NCI-H1417 treated with DMSO at 0.1 percent for 48 hours (cell line): ENCODE measurements at places on chromosomes 4 and X.

DNA sequence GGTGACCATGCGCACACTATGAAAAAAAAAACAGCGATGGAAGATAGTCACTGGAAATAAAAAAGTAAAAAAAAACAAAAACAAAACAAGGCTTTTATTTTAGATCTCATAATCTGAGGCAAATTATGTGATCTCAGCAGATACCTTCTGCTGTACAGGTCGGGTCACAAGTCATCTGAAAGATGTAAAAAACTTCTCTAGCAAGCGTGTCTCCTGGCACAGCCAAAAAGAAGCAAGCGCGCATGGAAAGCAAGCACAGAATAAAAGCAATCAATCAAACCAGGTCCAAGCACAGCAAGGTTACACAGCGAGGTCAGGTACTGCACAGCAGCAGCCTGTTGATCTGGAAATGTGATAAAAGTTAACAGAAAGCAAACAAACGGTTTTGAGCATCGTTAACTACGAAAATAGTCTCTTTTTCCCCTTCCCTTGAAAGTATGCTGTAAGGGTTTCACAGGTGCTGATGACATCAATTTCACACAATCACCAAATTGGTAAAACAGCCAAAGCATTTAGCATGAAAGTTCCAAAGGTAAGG lies 79.3 kb upstream of the MTNR1A start:
- no peak for DNase-seq

GRCh38 chr4:170420255-170420693 lies 330.5 kb upstream of the AADAT start:
- no peak for DNase-seq

DNA sequence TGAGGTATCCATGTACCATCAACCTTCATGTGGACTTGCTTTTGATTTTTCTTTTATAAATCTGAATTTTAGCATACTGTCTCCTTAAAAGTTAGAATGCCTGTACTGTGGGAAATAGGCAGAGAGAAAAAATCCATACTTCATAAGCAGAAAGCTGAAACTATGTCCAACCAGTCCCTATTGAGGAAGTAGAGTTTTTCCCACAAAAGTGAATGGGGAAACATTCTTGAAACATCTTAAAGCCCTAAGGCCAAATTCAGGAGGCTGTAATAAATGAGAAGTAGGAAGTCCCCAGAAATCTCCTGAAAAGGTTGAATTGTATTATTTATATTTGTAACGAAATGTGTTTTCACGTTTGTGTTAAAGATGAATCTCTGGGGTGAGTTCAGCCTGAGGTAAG lies 56.3 kb downstream of the ENOX2 start:
- no peak for DNase-seq

DNA sequence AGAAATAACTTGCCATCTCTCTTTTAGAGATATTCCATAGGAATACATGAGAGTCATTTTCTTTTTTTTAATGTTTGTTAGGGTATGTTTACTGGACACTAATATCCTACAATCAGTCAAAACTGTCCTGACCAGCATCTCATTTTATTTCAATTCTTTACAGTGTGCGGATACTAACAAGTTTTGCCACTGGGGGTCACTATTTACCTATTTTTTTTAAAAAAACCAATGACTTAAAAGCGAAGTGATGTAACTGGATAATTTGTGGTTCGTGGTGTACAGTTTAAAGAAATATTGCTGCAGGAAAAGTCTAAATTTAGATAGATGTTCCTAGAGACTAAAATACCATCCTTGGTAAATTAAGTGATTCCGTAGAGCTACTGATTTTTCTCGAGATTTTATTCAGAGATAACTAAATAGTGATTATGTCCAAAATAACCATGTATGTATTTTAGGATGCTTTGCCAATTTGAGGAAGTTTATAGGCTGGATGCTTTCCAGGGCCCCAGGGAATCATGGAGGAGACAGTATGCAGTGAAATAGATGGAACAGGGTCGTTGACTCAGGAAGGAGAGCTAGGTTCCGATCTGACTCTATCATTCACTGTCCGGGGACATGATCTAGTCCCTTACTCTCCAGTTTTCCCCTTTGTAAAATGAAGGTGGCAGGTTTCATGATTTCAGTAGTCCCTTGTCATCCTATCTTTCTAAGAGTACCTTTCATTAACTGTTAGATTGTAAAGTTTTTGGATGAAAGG lies 34.0 kb upstream of the GNPDA2 start:
- peak; percentile 41 for DNase-seq

GRCh38 chr4:51894059-51894645 lies 51.2 kb downstream of the DCUN1D4 start:
- no peak for DNase-seq

DNA sequence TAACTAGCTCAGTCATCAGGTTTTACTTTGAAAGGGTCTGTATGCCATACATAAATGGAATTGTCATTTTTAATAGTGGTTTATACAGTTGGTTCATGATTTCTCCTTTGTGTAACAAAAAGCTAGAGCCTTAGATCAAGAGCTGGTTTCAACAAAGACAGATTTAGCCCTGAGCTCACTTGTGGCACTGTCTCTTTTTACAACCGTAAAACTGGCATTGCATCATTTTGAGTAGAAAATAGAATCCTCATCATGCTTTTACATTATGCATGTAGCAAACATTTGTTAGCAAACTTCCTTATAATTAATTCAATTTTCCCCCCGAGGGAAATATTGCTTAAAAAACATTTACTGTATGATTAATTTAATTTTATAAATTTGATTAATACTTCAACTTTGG lies 1871.5 kb downstream of the ARAP2 start:
- no peak for DNase-seq

GRCh38 chrX:20595928-20596575 lies 329.3 kb upstream of the RPS6KA3 start:
- no peak for DNase-seq

DNA sequence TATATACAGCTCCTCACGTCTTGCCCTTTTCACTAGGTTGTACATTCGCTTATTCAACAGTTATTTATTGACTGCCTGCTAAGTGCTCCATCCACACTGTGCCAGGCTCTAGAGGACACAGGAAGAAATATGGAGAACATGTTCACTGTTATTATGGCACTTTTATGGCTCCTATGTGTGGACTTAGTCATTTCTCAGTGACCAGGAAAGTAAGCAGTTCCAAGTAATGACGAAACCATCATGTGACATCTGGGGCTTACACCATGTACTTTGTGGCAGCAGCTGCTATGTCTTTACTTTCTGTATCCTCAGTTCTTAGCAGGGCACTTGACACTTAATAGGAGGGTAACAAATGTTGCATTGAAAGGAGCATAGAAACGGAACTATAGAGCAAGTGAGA lies 278.0 kb downstream of the ANK2 start:
- no peak for DNase-seq

GRCh38 chrX:40167850-40168479 lies 70.2 kb upstream of the BCOR start:
- no peak for DNase-seq

- no peak for DNase-seq
These were observed 82.7 kb upstream of the DHRSX start for GRCh38 chrX:2583194-2584162.

DNA sequence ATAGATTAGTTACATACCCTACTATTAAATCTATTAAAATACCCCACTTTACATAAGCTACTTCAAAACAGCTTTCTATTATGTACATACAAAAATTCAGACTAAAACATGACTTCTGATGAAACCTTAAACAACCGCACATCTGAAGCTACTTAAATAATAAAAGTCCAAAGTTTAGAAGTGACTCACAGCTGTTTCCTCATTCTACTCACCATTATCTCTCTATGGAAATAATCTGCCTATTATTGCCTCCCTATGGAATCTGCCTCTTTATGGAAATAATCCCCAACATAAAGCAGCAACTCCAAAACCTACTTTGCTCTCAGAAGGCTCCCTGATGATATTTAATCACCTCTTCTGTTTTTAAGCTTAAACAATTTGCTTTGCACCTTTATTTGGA lies 15.7 kb upstream of the BANK1 start:
- no peak for DNase-seq

GRCh38 chr4:145406970-145407369 lies 74.7 kb upstream of the SMAD1 start:
- no peak for DNase-seq

- no peak for DNase-seq
These were observed 34.0 kb upstream of the TSPAN5 start for GRCh38 chr4:98692411-98692810.

DNA sequence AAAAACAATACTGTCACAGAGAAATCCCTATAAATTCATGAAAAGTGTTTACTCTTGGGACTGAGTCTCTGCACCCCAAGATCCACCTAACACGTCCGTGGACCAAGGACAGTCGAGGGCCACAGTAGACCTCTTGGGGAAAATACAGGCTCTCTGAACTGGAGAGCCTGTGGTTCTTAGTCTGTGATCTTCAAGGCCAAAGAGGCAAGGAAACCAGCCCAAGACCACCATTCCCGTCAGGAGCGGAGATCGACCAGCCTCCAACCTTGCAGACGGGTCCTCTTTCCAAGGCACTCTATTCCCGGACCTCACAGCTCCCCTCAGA lies 1.6 kb upstream of the APBB2 start:
- no peak for DNase-seq

GRCh38 chr4:158050942-158051341 lies 121.9 kb downstream of the GASK1B start:
- DNase-seq: no peak

DNA sequence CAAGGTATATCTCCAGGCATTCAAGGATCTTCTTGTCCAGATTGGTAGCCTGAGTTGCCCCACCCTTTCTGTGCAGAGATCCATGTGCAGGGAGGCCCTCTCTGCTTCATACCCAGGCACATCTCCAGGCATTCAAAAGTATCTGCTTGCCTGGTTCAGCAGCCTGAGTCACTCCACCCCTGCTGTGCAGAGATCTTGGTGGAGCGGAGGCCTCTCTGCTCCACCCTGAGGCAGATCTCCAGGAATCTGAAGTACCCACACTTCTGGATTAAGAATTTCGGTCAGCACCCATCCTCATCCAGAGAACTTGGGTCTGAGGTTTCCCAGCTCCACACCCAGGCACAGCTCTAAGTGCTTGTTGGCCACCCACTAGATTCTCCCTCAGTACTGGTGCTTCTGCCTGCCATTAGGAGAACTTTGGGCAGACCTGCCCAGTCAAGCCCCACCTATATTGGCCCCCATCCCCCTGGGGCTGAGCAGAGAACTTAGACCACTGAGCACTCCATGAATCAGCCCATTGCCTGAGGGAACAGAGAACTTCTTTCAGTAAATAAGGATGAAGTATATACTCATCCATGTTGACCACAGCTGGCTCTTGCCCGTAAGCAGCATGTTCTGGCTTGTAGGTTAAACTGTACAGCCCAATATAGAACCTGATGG lies 199.5 kb upstream of the ZCCHC13 start:
- no peak for DNase-seq

- DNase-seq: peak; percentile 33
These were observed 153.9 kb downstream of the KDR start for GRCh38 chr4:54971474-54971950.

- DNase-seq: no peak
These were observed 49.3 kb upstream of the EFHC2 start for GRCh38 chrX:44392767-44393166.

GRCh38 chr4:7415927-7416686 lies 18.6 kb downstream of the PSAPL1 start:
- DNase-seq: no peak

DNA sequence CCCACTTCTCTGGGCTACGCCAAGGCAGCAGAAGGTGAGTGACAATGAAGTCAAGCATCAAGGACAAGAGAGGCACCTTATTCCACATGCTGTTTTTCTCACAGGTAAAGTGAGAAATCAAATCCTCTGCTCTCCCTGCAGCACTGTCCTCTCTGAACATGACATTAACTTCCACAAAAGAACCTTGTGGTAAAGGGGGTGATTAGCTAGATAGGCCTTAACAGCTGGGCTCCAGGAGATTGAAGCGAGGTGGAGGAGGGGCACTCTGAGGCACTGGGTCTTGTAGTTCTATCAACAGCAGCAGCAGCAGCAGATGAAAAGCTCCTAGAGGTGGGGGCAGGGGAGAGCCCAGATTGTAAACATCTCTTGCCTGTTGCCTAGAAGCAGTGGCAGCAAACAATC lies 96.8 kb upstream of the CXXC4 start:
- peak; percentile 98 for DNase-seq

- DNase-seq: no peak
These were observed 2.9 kb downstream of the ARHGAP4 start for GRCh38 chrX:153922932-153923857.

- no peak for DNase-seq
These were observed 135.5 kb downstream of the SOWAHB start for GRCh38 chr4:76762137-76763130.

DNA sequence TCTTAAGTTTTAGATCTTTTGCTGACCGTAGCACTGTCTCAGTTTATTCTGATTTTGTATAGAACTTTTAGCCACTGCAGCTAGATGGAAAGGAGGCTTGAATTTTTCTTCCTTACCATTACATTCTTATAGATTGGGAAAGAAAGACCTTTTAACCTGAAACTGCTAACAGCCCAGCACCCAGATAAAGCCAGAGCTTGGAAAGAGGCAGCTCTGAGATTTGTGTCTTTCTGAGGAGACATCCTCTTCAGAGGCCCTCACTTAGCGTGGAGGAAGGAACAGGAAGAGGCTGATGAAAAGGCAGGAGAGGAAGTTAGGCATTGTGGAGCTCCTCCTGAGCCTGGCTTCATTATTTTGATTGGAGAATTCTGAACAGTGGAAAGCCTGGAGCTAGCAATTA lies 35.1 kb downstream of the ATG4A start:
- DNase-seq: no peak

GRCh38 chr4:76997077-76997476 lies 47.5 kb downstream of the SEPTIN11 start:
- no peak for DNase-seq

DNA sequence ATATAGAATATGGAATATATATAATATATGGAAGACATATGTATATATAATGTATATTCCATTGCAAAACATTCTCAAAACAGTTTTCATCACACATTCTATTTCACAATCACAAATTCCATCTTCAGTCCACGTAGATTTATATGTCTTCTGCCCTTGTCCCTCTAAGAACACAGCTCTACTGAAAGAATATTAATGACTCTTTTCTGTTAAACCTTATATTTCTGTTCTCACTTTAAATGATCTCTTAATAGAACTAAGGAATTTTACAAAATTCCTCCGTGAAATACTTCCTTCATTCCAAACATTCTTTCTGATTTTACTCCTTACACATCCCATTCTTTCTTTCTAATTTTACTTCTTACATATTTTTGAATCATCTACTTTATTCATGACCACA lies 1043.1 kb upstream of the PABPC4L start:
- DNase-seq: no peak

GRCh38 chrX:138150709-138151108 lies 560.8 kb downstream of the FGF13 start:
- no peak for DNase-seq

DNA sequence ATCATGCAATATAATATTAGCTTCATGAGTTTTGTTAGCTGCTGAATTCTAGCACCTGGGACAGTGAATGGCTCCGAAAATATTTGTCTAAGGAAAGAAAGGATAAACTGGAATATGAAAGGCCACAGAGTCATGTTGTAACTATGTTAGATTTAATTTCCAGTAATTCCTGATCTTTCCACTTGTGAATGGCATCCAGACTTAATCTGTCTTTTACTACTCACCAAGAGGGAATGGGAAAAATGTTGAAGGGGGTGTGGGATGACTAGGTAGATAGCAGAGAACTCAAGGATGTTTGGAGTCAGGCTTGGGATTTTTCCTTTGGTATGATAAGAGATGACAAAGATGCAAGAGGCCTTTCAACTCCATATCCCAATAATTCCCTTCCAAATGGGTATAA lies 9.4 kb downstream of the ADH6 start:
- DNase-seq: no peak
